ENCODE measurements at places on chromosomes 6 and 20.

DNA sequence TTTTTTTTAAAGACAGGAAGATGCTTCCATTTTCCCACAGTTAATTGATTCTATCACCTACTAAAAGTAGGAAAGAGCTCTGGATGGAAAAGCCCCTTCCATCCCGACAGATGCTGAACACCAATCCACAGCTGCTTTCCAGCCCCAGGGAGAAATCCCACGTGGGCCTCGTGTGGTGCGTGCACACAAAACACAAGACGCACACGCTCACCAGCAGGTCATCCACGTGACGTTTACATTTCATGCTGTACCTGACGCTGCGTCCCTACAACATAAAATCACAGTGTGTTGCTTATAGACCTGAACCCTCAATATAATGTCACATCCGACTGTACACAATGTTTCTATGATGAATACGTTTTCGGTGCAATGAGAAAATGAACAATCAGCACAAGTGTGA lies 50.2 kb upstream of the DACT2 start:
- DNase-seq = no peak

GRCh38 chr20:14616003-14616402 lies 278.6 kb upstream of the FLRT3 start:
- DNase-seq = no peak

- DNase-seq = no peak
These were observed 28.8 kb downstream of the PDE7B start for GRCh38 chr6:135880066-135880972.

GRCh38 chr20:18778690-18779392 lies 34.7 kb upstream of the SCP2D1 start:
- DNase-seq = no peak

GRCh38 chr6:152207915-152208714 lies 400.6 kb downstream of the ESR1 start:
- DNase-seq = no peak

GRCh38 chr6:144710207-144710606 lies 425.1 kb downstream of the UTRN start:
- DNase-seq = no peak

GRCh38 chr6:157649311-157650260 lies 173.5 kb upstream of the SNX9 start:
- no peak for DNase-seq

DNA sequence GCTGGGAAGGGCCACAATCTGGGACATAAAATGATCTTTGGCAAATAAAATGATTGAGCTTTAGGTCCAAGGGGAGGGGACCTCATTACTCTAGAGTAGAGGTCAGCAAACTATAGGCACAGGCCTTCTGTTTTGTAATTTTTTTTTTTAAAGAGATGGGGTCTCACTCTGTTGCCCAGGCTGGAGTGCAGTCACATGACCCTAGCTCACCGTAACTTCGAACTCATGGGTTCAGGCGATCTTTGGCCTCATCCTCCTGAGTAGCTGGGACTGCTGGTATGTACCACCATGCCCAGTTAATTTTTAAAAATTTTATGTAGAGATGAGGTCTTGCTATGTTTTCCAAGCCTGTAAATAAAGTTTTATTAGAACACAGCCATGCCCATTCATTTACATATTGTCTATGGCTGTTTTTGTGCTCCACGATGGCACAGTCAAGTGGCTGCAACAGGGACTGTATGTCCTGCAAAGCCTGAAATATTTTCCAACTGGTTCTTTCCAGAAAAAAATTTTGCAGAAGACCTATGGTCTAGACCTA lies 82.1 kb downstream of the ELOVL5 start:
- DNase-seq = no peak

GRCh38 chr20:53962388-53962787 lies 108.0 kb downstream of the BCAS1 start:
- DNase-seq = no peak

- DNase-seq = no peak
These were observed 91.7 kb downstream of the COL21A1 start for GRCh38 chr6:56155634-56156141.

- DNase-seq = no peak
These were observed 20.2 kb downstream of the SNHG17 start for GRCh38 chr20:38414769-38415450.

DNA sequence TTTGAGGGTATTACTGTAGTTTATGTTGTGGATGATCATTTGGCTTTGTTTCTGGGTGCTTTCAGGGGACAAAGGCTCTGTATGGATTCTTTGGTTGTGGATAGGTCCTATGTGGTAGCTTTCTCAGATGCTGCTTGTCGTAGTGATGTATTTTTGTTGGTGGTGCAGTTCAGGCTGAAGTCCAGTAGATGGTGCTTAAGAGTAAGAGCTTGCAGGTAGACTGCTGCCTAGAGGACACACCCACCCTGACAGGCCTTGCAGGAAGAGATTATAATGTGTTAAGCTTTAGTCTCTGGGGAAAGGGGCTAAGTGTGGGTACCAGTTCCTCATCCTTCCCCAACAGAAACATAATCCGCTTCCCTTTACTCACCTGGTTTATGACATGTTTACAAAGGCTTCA lies 62.6 kb upstream of the ADGRB3 start:
- no peak for DNase-seq

DNA sequence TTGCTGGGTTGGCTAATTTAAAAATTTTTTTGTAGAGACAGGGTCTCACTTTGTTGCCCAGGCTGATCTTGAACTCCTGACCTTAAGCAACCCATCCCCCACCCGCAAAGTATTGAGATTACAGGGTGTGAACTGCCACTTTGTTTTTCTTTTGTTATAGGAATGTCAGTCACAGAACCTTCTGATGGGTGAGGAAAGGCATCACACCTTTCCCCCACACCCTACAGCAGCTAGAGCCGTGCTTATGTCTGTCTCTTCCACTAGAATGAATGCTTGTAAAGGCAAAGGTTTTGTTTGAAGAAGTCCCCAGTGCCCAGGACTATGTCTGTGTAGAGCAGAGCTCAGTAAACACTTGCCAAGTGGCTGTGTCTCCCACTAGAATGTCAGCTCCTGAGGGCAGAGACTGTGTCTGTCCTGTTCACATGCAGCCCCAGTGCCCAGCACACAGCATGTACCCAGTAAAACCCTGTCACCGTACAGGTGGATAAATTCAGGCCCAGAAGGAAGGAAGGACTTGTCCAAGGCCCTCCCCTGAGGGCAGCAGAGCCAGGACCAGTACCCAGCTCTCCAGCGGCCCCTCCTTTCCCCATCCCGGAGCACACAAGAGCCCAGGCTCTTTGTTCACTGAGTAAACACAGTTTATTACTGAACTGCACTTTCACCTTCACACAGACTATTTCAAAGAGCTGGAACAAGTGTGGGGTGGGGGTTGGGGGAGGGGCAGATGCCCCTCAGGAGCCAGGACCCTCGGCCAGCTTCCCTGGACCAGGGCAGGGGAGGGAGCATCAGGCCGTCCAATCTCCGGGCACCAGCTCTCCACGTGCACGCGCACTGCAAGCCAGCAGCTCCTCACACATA lies 26.4 kb downstream of the COX4I2 start:
- peak; percentile 57 for DNase-seq

- no peak for DNase-seq
These were observed 61.1 kb downstream of the FAM217A start for GRCh38 chr6:4017834-4018170.

GRCh38 chr20:35742741-35743523 lies 872 bp upstream of the RBM39 start:
- no peak for DNase-seq

- DNase-seq = no peak
These were observed 932.1 kb downstream of the QKI start for GRCh38 chr6:164346631-164347030.

GRCh38 chr6:43758617-43759050 lies 11.4 kb upstream of the VEGFA start:
- no peak for DNase-seq

DNA sequence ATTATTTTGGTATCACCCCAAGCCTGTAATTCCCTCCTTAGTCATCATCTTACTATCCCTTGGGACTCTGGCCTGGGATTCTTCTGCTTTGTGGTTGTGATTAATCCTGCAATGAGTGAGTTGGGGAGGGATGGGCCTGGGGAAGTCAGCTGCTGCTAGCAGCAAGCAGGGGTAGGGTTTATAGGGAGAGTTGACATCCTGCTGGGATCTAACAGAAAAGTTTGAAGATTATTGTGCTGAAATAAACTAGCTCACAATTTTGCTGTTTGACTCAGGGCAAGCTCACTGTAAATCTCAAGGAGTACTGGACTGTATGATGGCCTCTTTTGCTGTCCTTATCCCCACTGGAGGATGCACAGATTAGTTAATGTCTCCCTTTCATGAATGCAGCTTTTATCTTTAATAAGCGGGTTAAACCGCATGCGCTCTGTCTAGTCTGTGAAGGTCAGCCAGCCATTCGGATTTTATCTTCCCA lies 83.4 kb downstream of the JARID2 start:
- DNase-seq = no peak

DNA sequence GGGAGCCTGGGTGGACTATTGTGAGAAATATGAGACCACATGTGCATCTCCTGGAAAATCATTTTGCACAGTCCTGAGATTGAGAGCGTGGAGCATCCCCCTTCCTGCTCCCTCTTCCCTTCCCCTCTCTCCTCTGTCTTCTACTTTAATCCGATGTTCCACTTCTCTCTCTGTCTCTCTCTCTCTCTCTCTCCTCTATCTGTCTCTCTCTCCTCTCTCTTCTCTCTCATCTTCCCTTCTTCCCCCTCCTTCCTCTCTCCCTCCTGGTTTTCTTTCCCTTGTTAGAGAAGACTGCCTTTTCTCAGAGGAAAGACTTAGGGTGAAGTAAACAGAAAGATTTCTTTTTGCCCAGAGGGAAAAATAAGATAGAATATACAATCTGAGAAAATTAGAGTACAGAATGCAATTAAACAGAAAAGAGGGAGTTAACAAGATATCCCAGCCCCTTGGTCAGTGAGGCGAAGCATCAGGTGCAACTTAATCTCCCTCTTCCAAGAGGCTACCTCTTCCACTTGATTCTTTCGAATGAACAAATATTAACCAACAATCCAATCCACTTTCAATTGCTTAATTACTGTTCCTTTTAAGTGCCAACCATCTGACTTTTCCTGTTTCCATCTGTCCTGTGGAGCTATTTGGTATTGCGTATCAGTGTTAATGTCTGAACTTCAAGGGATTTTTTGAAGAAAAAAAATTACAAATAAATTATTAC lies 14.6 kb downstream of the KHDC1 start:
- DNase-seq = no peak

DNA sequence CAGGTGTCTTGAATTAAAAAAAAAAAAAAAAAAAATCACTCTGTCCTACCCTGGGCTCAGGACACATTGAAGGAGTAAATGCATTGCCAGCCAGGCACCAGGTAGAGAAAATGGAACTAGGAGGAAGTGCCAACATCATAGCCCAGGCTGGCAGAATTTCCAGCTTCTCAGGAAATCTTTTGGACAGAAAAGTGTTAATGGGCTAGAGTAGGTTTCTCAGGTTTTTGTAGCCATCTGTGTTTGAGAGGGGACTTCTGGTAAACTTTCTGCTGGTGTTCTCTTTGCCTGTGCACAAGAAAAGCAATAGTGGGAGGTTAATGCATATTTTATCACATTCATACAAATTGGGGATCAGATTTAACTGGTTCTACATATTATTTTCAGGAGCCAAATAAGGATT lies 678.3 kb upstream of the NRSN1 start:
- no peak for DNase-seq

DNA sequence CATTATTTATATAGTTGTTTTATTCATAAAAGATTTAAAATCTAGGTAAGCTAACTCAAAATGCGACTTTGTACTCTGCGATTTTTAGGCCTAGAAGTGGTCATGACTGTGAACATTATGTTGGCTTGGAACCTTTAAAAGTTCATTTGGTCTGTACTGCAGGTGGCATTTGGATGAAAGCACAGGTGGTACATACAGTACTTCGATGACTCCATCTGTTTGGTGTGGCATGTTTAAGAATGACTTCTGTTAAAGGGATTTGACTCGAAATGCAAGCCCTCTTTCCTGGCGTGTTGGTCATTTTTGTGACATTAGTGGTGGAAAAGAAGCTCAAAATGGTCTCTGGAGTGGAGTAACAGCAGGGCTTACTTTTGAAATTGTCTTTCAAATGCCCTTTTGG lies 118.1 kb downstream of the UST start:
- DNase-seq = no peak

- DNase-seq = no peak
These were observed 18.1 kb downstream of the UQCC2 start for GRCh38 chr6:33693186-33694105.

- DNase-seq = no peak
These were observed 69.7 kb downstream of the ANKS1A start for GRCh38 chr6:34958734-34959133.

DNA sequence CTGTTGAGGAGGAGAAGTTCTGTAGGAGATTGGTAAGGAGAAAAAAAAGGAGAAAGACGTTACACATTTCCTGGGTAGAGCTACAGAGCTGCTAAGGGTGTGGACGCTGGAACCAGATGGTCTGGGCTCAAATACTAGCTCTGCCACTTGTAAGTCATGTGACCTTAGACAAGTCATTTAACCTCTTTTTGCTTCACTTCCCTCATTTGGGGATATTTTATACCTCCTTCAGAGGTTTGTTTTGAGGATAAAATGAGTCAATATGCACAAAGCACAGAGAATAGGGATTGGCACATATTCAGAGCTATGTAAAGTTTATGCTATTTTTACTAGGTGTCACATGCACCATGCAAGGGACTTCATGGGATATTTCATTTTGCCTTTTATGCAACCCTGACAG lies 708.8 kb downstream of the DHX35 start:
- DNase-seq = no peak

DNA sequence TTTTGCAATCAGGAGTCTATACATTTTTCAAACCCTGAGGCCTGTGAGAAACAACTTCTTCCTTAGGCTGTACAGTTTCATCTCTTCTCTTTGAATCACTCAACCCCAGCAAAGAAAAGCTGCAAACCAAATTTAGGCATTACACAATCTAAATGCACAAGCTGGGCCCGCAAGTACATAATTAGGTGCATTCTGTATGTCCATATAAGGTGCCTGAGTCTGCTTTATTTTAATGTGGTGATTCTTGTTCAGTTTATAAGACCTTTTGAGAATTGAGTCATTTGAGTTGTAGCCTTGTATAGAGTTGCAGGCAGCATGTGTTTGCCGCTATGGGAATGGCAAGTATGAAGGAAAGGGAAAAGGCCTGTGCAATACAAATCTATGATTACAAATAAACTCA lies 709.6 kb upstream of the MARCKS start:
- DNase-seq = no peak

GRCh38 chr6:21844120-21844917 lies 250.8 kb downstream of the SOX4 start:
- no peak for DNase-seq

GRCh38 chr20:56955680-56956079 lies 310.8 kb downstream of the BMP7 start:
- DNase-seq = no peak

DNA sequence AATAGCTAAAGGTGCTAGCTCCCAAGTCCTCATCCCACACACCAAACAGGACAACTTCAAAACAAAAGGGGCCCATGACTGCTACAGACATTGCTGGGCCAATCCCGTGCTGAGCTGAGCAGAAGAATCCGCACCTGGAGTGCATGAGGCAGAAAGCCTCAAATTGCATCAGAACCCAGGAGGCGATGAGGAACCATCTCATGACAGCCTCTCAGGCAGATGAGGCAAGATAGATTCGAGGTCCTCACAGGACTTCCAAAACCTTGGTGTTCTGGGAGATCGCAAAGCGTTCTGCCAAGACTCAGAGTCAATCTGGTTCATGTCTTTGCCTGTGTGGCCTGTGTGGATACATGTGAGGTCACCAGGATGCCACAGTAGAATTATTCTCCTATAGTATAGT lies 32.8 kb upstream of the SSTR4 start:
- no peak for DNase-seq
